ENCODE measurements at places on chromosomes 3 and 15.

- no peak for DNase-seq
These were observed 1120.0 kb downstream of the IGSF11 start for GRCh38 chr3:117914540-117915100.

- DNase-seq, result no peak
These were observed 26.6 kb downstream of the ITGB5 start for GRCh38 chr3:124860599-124860998.

GRCh38 chr3:11568503-11569155, 75.1 kb downstream of the VGLL4 start:
- no peak for DNase-seq

GRCh38 chr3:159964166-159964973, 24.3 kb upstream of the IL12A start:
- no peak for DNase-seq

- no peak for DNase-seq
These were observed 164.6 kb upstream of the THBS1 start for GRCh38 chr15:39416258-39416657.

DNA sequence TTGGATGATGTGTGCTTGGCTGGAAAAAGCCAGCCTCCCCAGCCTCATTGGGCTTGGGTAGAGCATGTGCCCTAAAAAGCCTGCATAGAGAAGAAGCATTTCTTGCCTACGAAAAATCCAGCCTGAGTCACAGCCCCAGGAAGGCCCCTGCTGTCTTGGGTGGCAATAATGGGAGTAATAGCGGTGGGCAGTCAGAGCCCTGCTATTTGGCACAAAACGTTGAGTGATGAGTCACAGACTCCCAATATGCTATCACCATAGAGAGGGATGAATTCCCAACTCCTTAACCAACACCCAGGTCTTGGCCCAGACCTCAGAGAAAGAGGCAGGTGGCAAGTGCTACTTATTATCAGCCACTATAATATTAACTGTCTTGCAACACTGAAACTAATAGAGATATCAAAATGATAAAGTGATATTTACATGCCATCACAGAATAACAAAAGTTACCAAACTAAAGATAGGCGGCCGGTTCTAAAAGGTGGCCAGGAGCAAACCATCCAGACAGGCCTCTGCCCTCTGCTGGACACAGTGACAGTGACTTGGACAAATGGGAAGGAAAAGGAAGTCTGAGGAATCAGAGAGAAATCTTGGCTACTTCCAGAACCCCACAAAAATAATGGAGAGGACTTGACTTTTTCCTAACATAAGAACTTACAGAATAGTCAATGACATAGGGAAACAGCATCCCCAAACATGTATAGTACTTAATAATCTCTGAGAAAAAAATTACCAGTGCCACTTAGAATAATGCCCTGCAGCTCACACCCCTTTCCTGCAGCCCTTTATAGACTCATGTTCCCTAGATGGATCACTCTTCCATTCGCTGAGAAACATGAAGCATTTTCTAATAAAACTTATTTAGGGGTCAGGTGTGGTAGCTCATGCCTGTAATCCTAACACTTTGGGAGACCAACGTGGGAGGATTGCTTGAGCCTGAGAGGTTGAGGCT, 51.9 kb upstream of the MUC13 start:
- DNase-seq, result no peak

Data from CD4-positive, alpha-beta T cell treated with Interleukin-4 for 4 hours (primary cell).